ENCODE measurements at places on chromosomes 2 and 18.

- no peak for DNase-seq
Measured at GRCh38 chr2:232926431-232926939, 56.4 kb downstream of the SNORC start.

DNA sequence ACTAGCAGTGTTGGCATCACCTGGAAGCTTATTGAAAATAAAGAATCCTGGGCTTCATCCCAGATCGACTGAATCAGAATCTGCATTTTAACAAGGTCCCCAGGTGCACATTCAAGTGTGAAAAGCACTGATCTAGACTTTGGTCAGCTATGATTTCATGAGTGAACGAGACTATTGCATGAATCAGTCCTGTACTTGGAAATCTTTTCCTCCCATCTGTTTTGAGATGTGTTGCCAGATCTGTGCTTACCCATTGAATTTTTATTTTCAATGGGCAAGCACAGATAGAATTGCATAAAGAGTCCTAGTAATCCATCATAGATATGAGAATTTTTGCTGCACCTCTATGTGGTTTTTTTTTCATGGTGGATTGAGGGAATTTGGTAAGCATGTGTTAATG is 64.0 kb downstream of the PMS1 start:
- DNase-seq: peak; percentile 56

- DNase-seq: peak; percentile 56
Measured at GRCh38 chr2:160389875-160390274, 103.7 kb downstream of the RBMS1 start.

DNA sequence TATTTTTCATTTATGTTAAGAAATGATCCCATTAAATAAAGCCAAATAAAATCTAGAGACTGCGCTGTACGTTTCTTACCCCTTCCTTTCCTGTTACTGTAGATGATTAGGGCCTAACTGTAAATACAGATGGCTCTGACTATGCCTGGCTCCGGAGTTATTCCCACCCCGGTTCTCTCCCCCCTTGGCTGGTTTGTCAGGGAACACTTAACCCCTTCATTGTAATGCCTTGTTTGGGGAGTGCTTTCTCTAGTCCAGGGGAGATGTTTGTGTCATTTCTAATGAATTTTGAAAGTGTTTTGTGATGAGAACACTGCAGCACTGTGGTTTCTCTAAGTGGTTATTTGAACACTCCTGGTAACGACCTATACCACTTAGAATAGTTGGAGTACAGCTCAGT is 8.8 kb downstream of the UNC50 start:
- no peak for DNase-seq

GRCh38 chr2:177543007-177543760 is 150.6 kb downstream of the AGPS start:
- DNase-seq: peak; percentile 87

GRCh38 chr2:37854676-37855282 is 70.3 kb upstream of the RMDN2 start:
- DNase-seq: no peak
